DMS 273 treated with DMSO at 0.1 percent for 48 hours (cell line): ENCODE measurements at places on chromosomes 5 and 9.

- DNase-seq: no peak
These were observed 335.2 kb downstream of the CWC27 start for GRCh38 chr5:65103756-65104440.

DNA sequence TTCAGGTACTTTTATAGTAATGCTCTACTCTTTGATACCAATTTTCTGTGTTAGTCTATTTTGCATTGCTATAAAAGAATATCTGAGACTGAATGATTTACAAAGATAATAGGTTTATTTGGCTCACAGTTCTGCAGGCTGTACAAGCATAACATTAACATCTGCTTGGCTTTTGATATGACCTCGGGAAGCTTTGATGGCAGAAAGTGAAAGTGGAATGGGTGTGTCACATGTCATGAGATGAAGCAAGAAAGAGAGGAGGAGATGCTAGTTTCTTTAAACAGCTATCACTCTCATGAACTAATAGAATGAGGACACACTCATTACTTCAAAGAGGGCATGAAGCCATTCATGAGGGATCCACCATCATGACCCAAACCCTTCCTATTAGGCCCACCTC, 270.9 kb upstream of the IL12B start:
- DNase-seq: no peak

GRCh38 chr9:128070874-128071273, 2.8 kb downstream of the SLC25A25 start:
- no peak for DNase-seq

DNA sequence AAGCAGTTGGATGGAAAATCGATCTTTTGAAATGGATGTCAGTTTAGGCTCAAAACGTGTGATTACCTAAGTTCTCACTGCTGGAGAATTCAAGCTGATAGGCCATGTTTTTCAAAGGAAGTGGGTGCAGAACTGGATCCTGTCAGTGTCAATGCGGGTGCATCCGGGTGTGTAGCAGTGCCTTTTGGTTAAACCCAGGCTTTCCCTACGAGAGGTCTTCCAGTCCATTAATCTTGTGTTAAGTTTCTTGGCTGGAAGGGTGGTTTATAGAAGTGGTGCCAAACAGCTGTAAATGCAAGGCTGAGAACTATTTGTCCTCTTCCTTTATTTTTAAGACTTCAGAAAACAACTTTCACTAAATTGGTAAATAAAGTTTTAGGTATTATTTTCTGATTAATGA, 71.9 kb downstream of the DAPK1 start:
- DNase-seq: no peak

GRCh38 chr5:150254774-150255173, 34.8 kb downstream of the CAMK2A start:
- no peak for DNase-seq

DNA sequence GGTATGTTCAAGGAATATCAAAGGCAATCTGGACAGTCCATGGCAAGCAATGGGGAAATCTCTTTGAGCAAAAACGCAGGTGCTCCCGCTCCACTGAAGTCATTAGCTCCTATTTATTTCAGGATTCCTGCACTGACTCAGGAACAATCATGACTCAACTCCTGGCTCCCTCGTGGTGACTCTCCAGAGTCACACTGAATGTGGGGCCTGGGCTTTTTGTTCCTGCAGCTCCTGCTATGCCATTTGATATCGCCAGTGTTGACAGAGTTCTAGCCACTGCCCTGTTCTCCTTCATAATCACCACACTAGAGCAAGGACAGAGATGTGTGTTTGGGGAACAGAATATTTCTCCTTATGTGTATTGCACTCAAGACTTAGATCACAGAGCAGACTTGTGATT, 187.2 kb upstream of the ZNF462 start:
- no peak for DNase-seq

- no peak for DNase-seq
These were observed 65.3 kb downstream of the MARCHF3 start for GRCh38 chr5:126965061-126965475.

DNA sequence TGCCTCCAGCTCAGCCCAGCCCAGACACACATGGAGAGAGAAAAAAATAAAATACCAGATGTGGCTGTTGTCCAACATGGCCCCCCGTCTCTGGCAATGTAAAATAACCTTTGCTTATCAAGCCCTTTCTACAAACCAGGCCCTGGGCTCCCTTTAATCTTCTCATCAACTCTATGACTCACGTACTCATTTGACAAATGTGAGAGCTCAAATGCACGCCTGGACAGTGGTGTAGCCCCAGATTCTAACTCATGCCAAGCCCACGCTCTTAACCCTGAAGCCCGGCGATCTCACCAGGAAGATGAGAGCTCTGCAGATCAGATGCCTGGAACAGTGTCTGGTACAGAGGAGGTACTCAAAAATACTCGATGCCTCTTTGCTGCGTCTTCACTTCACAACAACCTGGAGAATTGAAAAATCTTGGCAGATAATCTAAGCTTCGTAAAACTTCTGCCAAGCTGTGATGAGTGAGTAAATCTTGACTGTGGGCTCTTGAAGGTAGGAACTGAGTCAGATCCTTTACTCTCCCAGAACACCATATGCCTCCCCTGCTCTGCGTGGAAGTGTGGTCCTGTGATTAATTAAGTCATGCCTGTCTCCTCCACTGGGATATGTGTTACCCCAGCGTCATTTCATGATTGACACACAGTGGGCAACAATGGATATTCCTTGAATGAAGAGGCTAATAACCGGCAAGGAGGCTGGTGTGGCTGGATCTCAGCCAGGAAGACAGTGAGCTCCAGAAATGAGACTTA, 102.0 kb upstream of the FSTL4 start:
- no peak for DNase-seq

DNA sequence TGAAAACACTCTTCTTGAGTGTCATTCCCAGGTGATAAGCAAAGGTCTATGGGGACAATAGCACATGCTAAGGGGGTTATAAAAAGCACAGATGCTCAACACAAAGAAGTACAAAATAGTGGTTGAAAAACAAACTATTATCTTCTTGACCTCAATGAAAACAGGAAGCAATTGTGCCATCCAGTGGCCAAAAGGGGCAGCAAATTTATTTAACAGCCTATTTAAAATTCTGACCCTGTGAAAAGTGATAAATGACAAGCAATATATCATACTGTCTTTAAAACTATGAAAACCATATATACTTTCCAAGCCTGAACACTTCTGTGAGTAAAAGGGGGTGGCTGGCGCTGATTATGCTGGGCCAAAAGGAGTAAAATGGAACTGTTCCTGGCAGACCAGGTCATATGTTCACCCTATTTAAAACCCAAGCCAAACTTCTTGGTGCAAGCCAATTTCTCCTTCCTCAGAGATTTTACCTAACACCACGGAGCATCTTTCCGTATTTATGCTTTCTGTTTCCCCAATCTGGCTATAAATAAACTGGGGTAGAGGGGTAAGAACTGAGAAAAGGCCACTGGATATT, 29.7 kb downstream of the TEX10 start:
- DNase-seq: no peak

DNA sequence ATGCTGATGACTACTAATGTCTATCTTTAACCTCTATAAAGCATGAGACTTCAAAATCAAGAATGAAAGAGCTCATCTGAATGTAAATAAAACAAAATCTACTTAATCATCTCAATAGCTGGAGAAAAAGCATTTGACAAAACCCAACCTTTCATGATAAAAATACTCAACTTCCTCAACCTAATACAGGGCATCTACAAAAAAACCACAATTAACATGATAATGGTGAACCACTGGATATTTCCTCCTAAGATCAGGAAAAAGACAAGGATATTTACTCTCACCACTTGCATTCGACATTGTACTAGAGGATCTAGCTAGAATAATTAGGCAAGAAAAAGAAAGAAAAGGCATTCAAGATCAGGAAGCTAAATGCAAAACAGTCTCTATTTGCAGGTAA, 49.3 kb downstream of the FAM169A start:
- no peak for DNase-seq

DNA sequence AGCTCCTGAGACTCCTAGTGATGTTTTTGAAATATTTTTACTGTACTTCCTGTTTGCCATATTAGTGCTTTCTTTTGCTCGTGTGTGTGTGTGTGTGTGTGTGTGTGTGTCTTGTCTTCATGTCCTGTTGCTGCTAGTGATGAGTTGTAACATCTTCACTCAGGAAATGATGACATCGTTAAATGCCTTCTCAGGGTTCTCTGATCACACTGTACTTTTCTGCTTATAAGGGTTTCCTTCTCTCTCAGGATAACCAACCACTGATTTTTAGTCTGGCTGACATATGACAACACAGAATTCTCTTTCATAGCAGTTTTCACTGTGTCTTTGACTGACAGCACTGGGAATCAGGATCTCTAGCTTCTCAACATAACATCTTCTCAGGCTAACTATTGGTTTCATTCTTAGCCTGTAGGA, 16.1 kb downstream of the SV2C start:
- no peak for DNase-seq

GRCh38 chr5:93510626-93511380, 70.2 kb downstream of the NR2F1-AS1 start:
- DNase-seq: no peak

- DNase-seq: peak; percentile 54
These were observed 308.5 kb downstream of the RAB3C start for GRCh38 chr5:58891086-58891970.

DNA sequence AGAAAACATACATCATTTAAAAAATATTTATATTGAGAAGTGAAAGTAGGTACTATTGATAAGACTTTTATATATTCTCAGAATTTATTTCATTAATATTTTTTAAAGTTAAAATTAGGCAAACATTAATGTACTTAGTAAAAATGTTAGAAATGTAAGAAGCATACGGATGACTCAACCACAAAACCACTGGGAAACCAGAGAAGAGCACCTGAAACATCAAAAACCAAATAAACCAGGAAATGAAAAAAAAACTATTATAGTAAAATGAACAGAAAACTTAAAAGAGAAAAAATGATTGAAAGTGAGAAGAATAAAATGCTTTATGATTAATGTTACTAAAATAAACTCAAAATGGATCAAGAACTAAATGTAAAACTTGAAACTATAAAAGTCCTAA, 233.2 kb upstream of the DAB2 start:
- DNase-seq: no peak

DNA sequence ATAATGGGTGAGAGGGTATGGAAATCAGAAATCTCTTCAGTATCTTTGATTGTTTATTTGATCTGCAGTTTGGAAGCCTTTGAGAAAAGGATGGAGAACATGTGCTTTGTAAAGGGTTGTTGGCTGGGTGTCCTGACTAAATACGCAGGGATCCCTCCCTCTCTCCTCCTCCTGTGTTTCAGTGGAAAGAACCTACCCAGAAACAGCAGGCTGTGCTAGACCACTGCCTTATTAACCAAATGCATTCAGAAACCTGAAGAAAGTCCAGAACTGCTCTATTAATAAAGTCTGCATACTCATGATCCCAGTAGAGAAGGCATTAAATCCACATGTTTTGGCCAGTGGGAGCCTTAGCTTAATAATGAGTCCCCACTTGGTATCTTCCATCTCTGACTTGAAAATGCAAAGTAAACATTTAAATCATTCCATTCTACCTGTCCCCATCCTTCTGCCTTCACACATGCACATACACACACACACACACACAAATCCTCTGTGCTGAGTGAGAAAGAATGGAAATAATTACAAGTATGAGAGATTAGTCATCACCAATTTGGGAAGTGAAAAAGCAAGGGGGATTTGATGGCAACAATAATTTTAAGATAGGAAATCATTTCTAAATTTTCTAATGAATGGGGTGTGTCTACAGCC, 10.0 kb upstream of the LECT2 start:
- DNase-seq: no peak

- DNase-seq: no peak
These were observed 137.8 kb downstream of the CEMIP2 start for GRCh38 chr9:71630377-71630995.

GRCh38 chr5:54251981-54252380, 58.4 kb downstream of the ARL15 start:
- DNase-seq: no peak

DNA sequence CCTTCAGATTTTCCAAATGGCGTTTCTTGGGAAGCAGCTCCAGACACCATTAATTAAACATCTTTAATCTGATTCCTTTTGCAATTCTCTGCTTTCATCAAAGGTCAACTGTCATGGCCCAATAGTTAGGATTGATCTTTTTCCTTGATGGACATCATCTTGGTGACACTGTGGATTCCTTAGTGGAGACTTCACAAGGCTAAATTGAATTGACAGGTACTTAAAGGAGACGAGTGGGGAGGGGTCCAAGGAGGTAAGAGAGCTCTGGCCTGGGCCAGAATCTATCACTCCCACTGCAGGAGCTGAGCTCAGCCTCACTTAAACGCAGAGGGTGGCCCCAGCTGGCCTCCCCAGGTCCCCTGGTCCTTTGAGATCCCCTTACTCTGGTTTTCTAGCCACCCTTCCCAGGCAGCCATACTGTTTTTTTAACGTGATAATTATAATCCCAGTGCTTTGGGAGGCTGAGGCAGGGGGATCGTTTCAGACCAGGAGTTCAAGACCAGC, 9.9 kb upstream of the HMCN2 start:
- DNase-seq: no peak

GRCh38 chr9:523444-523843, 308.8 kb downstream of the DOCK8 start:
- DNase-seq: no peak

DNA sequence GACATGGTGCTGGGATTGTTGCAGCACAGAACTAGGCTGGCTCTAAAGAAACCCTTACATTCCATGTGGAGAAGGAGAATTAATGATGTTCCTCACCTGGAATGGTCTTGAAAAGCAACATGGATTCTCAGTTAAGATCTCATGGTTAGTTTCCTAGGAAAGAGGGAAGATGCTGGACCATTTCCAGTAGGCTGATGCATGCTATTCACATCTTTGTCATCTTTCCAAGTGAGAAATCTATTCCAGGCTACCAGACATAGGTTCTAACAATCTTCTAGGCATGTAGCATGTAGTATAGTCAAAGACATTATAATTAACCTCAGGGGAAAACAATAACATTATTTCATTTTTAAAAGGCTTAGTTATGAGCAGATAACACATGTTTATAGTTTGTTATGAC, 44.3 kb downstream of the TMEM252 start:
- no peak for DNase-seq

DNA sequence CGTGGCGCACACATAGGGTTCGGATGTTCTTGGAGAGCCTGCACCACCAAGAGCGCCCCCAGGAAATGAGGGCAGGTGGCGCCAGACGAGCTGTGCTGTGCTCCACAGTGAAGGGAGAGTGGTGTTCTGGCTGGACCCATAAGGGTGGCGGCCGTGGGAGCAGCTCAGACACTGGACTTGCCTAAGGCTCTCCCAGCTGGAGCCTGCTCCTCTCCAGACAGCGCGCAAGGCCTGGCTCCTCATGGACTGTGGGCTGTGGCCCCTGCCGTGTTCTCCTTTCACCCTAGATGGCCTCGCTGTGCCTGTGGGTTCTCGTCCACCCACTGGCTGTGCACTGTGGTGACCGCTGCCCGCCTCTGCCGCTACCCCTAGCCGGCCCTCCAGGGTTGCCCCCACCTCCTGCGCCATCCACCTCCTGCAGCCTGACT, 92.9 kb downstream of the EHMT1 start:
- no peak for DNase-seq

GRCh38 chr9:125845271-125845808, 98.2 kb downstream of the PBX3 start:
- no peak for DNase-seq

- no peak for DNase-seq
These were observed 83.4 kb downstream of the PARP8 start for GRCh38 chr5:50749873-50750272.

- no peak for DNase-seq
These were observed 476.2 kb downstream of the SEMA5A start for GRCh38 chr5:9069650-9070049.

- DNase-seq: no peak
These were observed 74.0 kb downstream of the DIRAS2 start for GRCh38 chr9:90568667-90569066.
